ENCODE measurements at places on chromosomes 16 and 17. TPM values are rescaled to one million over a fixed set of nuclear protein-coding genes. Genes with fewer than 3 reads are reported as not detected.

The ANKRD40 gene
- polyA plus RNA-seq: 4.5 TPM

The ST6GALNAC2 gene
- 0.68 TPM for polyA plus RNA-seq

The CEP112 gene
- polyA plus RNA-seq: not detected

The OXLD1 gene
- 77.7 TPM for polyA plus RNA-seq

The AHSP gene
- polyA plus RNA-seq: not detected

Data from IgD-negative memory B cell (primary cell).